ENCODE measurements at places on chromosomes 13 and 19.

DNA sequence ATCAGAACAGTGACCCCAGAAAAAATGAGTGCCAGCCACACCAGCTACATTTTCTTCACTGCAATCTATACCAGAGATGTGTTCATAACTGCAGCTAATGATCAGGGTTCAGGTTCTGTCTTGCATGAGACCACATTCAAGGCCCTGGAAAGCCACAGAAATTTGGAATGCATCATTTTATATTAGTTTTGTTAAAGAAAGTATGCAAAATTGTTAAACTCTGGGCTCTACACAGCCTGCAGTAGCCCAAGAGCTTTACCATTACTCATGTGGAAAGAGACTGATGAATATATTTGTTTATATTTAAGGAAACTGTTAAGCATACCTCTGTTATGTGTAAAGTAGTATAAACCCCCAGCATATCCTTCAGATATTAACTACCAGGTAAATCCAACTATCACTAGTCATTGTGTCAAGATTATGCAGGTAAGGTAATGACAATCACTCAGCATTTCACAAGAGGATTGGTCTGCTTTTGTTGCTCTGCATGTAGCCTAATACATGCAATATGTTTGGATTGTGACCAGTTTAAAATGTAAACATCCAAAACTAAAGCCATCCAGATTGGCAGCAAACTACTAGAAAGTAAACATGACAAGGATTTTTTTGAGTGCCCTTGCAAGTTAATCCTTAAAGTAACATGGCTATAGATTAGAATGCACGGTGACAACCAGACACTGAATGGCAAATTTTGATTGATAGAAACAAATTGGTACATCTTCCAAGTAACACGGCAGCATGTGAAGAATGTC lies 429.1 kb upstream of the ARGLU1 start:
- DNase-seq: peak; percentile 30

- no peak for DNase-seq
Observed at GRCh38 chr13:40352380-40352778, 314.1 kb downstream of the FOXO1 start.

GRCh38 chr19:37551129-37551993 lies 43.2 kb downstream of the ZNF571 start:
- peak; percentile 95 for DNase-seq

- no peak for DNase-seq
Observed at GRCh38 chr13:69178000-69178399, 929.6 kb upstream of the ATXN8OS start.
